ENCODE measurements at places on chromosomes 16 and 17. TPM values are rescaled to one million over a fixed set of nuclear protein-coding genes. Genes with fewer than 3 reads are reported as not detected.

The FA2H gene
- 0.27 TPM for total RNA-seq

The MAPK7 gene
- total RNA-seq, result 19.2 TPM

The NPIPB12 gene
- 44.0 TPM for total RNA-seq

GRCh38 chr16:57270221-57271062 is 14.0 kb downstream of the PLLP start:
- DNase-seq, result no peak

GRCh38 chr16:20612551-20613480 is 36.6 kb upstream of the ACSM2B start:
- peak; percentile 56 for DNase-seq

GRCh38 chr16:77647726-77648125 is 74.6 kb upstream of the NUDT7 start:
- no peak for DNase-seq

DNA sequence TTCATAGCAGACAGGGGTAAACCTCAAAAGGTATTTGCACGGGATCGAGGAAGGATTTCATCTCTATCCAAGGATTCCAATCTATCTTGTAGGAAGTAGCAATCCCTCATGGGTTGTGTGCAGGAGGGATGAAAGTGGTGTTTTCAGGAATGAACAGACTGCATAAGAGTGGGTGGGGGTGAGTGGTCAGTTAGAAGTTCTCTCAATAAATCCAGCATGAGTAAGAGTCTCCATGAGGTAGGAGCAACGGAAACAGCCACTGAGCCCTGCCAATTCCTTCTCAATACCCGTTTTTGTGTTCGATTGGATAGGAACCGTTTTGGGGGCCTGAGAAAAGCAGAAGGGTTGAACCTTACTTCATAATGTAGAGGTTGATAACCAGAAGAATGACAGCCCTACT is 375.6 kb downstream of the SOX9 start:
- no peak for DNase-seq

GRCh38 chr17:46984341-46984740 is 5.3 kb upstream of the RPRML start:
- peak; percentile 67 for DNase-seq

DNA sequence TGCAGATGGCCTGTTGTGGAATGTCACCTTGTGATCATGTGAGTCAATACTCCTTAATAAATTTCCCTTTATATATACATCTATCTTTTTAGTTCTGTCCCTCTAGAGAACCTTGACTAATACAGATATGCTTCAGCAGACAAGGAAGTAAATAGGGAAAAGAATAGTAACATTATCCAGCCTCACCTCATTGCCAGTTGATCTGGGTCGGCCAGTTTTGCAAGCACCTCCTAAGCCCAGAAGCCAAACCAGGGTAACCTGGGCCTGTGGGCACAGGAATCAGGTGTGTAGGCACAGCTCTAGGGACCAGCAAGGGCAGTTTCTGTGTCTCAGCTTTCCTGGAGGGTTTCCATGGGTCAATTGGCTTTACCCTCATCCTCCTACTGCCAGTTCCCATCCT is 11.9 kb upstream of the CCL17 start:
- no peak for DNase-seq

GRCh38 chr17:62906881-62907280 is 59.2 kb upstream of the TANC2 start:
- DNase-seq, result no peak

Measured in cerebellum (tissue), 4 donors.